ENCODE measurements at places on chromosomes 7 and 10. TPM values are rescaled to one million over a fixed set of nuclear protein-coding genes. Genes with fewer than 3 reads are reported as not detected.

The APBB1IP gene
- not detected for total RNA-seq

The SPOCK2 gene
- total RNA-seq, result not detected

The MAGI2 gene
- 27.2 TPM for total RNA-seq

The SPDYE2B gene
- total RNA-seq, result not detected

The CLRN3 gene
- total RNA-seq, result not detected

DNA sequence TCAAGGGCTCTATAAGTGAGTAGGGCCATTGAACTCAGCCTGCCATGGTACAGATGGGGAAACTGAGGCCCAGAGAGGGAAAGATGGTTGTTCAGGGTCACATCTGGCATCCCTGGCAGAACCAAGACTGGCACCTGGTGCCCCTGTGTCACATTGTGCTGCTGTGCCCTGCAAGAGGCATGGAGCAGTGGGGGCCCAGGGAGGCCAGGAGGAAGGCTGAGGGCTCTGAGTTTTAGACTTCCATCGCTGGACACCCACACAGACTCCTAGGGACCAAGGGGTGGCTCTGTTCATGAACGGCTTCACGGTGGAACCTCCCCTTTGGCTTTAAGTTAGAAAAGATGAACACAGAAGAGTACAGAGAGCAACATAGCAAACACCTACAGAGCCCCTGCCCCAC is 66.7 kb upstream of the AQP1 start:
- H3K27me3 ChIP-seq, result no peaks in the 10 kb centered on the region
- no peak for DNase-seq
- H3K36me3 ChIP-seq, result no peaks in the 10 kb centered on the region
- H3K4me1 ChIP-seq, result peaks cover 5% of the 10 kb centered on the region
- no peak overlapping the region for H3K27ac ChIP-seq

GRCh38 chr7:35676211-35676610 is 18.7 kb downstream of the HERPUD2 start:
- H3K36me3 ChIP-seq, result no peaks in the 10 kb centered on the region
- no peak overlapping the region for H3K27ac ChIP-seq
- no peak for DNase-seq

DNA sequence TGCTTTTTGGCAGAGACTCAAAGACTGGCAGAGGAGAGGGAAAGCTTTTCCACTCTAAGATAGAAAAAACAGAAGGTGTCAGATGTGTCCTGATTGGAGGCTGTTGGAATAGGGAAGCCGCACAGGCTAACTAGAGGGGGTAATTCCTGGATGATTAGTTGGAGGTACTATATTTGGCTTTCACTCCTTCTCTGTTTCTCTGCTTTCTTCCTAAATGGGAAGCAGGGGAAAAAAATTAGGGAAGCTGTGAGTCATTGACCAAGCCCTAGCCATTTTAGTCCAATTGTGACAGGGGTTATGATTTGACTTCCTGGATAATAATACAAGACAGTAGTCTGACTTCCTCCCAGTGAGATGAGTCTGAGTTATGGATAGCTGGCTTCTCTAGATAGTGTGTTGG is 475.2 kb upstream of the CELF2 start:
- peaks cover 4% of the 10 kb centered on the region for H3K4me1 ChIP-seq
- no peak overlapping the region for H3K4me3 ChIP-seq
- peak; percentile 15 for DNase-seq

GRCh38 chr10:77165445-77166208 is 472.0 kb downstream of the KCNMA1 start:
- peaks cover 15% of the 10 kb centered on the region for H3K4me1 ChIP-seq
- DNase-seq, result peak; percentile 71
- no peaks in the 10 kb centered on the region for H3K36me3 ChIP-seq
- H3K4me3 ChIP-seq, result no peak overlapping the region
- H3K27me3 ChIP-seq, result no peaks in the 10 kb centered on the region
- no peak overlapping the region for H3K27ac ChIP-seq

GRCh38 chr7:79084423-79084822 is 369.0 kb downstream of the MAGI2 start:
- no peaks in the 10 kb centered on the region for H3K36me3 ChIP-seq
- DNase-seq, result peak; percentile 33
- H3K27ac ChIP-seq, result no peak overlapping the region
- H3K27me3 ChIP-seq, result no peaks in the 10 kb centered on the region
- H3K4me3 ChIP-seq, result no peak overlapping the region

DNA sequence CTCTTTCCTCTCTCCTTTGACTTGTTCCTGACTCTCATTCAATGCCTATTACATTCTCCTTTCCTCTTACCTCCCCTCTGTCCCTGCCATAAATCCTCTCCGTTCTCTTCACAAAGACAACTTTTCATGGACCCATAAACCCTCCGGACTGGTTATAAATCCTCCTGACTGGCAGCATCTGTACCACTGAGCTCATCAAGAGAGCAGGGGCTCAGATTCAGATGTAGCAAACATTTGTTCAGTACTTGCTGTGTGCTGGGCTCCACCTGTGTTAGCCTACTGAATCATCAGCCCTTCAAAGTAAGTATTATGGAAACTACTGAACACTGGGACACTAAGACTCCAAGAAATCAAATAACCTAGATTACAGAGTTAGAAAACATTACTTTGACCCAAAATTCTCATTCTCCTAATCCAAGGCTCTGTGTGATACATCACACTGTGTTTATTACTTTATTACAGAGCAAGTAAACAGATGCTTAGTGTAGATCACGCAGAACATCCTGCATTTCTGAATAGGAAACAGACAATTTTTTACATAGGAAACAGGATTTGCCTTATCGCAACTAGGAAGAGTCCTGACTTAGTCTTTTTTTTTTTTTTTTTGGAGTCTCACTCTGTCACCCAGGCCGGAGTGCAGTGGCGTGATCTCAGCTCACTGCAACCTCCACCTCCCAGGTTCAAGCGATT is 108.6 kb upstream of the PDE1C start:
- no peak overlapping the region for H3K27ac ChIP-seq
- H3K4me3 ChIP-seq, result no peak overlapping the region
- H3K27me3 ChIP-seq, result no peaks in the 10 kb centered on the region
- no peak for DNase-seq
- H3K36me3 ChIP-seq, result no peaks in the 10 kb centered on the region

DNA sequence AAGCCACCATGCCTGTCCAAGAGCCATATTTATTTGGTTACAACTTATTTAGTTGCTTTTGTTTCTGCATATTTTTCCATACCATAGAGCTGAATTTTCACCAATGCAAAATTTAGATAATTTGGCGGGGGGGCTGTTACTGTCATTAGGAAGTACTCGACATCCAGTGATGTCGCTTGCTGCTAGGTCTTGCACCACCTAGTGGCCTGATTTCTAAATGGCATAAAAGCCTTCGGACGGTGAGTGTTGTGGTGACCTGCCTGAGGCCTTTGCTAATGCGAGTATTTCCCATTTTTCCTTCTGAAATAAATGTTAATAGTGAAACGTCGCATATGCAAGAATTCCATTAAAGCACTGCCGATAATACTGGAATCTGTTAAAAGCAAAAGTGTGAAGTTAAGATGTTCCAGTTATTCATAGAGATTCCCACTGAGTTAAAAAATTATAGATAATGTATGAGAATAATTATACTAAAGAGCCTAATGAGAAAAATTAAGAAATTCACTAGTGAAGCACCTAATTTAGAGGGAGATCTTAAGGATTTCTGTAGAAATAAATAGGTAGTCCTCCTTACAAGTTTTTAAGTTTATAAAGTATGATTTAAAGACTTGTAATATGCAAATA is 86.1 kb upstream of the DNAJB6 start:
- H3K4me3 ChIP-seq, result no peak overlapping the region
- H3K4me1 ChIP-seq, result no peaks in the 10 kb centered on the region
- H3K36me3 ChIP-seq, result peaks cover 28% of the 10 kb centered on the region
- H3K27ac ChIP-seq, result no peak overlapping the region
- H3K27me3 ChIP-seq, result no peaks in the 10 kb centered on the region

GRCh38 chr7:42674541-42674940 is 237.3 kb downstream of the C7orf25 start:
- H3K36me3 ChIP-seq, result no peaks in the 10 kb centered on the region
- no peak overlapping the region for H3K27ac ChIP-seq
- no peaks in the 10 kb centered on the region for H3K4me1 ChIP-seq

DNA sequence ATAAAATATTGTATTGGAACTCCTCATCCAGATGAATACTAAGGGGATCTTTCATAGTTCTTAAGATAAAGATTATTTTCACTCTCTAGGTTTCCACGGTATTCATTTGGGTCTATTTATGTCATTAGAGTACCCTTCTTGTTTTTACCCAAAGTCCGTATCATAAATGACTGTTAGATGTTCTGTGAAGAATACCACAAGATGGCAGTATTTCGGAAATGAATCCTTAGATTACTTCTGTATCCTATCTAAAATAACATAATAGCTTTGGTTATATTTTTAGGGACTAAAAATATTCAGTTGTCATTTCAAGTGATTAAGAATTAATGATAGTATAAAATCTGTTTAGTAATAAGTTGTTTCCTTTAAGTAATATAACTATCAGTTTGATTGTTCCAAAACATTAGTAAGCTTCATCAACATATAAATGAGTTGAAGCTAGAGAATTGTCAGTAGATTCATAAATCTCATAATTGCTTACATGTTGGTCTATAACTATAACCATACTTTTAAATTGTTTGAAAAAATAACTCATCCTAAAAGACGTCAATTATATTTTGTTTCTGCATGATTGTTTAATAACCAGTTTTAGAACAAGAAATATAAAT is 337.5 kb upstream of the KCND2 start:
- peak; percentile 62 for DNase-seq
- H3K27me3 ChIP-seq, result no peaks in the 10 kb centered on the region
- no peak overlapping the region for H3K27ac ChIP-seq
- H3K36me3 ChIP-seq, result no peaks in the 10 kb centered on the region

- no peak for DNase-seq
- H3K27me3 ChIP-seq, result no peaks in the 10 kb centered on the region
- no peak overlapping the region for H3K27ac ChIP-seq
- H3K4me3 ChIP-seq, result no peak overlapping the region
- no peaks in the 10 kb centered on the region for H3K36me3 ChIP-seq
These were observed 91.1 kb downstream of the SORCS3 start for GRCh38 chr10:104732222-104732621.

GRCh38 chr7:16091701-16092310 is 329.5 kb downstream of the CRPPA start:
- no peaks in the 10 kb centered on the region for H3K36me3 ChIP-seq
- no peak for DNase-seq
- H3K27ac ChIP-seq, result no peak overlapping the region
- no peak overlapping the region for H3K4me3 ChIP-seq
- H3K27me3 ChIP-seq, result no peaks in the 10 kb centered on the region

DNA sequence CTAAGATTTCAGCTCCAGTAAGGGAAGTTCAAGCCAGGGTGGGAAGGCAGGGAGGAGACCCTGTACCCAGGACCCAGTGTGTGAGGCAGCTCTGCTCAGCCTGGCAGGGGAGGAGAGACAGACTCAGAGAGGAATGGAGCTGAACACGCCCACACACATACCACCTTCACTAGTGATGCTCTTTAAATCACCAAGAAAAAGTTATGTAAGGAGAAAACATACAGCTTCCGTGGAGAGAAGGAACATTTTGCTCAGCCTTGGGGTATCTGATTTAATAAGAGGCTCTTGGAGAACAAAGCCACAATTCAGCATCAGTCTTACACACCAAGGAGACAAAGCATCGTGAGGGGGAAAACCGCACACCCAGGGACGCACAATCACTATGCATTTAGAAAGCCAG is 62.9 kb downstream of the PRKAG2 start:
- no peak overlapping the region for H3K27ac ChIP-seq
- no peaks in the 10 kb centered on the region for H3K36me3 ChIP-seq
- no peaks in the 10 kb centered on the region for H3K4me1 ChIP-seq
- peak; percentile 17 for DNase-seq
- no peak overlapping the region for H3K4me3 ChIP-seq
- H3K27me3 ChIP-seq, result peaks cover 70% of the 10 kb centered on the region

- H3K4me1 ChIP-seq, result no peaks in the 10 kb centered on the region
- H3K4me3 ChIP-seq, result no peak overlapping the region
- peak; percentile 51 for DNase-seq
- H3K27ac ChIP-seq, result no peak overlapping the region
These were observed 84.3 kb upstream of the PHF14 start for GRCh38 chr7:10889266-10889898.

DNA sequence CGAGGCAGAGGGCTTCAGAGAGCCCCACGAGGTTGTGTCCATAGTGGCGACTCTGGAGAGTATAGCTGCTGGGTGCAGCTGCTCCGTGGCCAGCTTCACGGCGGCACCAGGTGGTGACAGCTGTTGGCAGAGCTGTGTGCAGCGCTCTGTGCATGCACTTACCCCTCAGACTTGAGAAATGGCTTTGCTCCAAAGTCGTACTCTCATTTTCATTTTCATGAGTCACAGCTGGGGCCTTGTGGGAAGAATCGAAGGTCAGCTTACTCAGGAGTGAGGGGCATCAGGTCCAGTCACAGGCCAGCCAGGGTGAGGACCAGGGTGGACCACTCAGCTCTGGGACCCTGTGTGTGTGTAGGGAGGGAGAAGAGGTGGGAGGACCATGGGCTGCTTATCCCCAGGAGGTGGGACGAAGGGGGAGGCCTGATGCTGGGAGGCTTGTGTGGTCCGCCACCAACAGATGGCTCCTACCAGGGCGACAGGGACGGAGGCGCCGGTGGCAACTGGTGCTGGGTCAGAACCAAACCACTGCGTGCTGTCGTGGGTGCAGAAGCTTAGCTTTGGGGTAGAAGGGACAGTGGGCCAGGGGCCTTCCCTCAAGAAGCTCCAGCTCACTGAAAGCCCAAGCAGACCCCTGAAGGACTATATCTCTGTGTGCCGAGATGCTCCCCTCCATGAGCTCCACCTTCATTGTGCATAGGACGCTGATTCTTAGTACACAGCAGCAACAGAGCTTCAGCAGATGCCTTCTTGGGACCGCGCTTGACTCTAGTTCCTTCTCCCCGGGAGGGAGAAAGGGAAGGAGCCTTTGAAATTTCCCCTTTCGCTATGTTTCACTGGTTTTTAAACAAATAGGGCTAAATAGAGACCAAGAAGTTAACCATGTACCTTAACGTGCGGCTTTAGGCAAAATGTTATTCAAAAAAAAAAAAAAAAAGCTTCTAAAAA is 225.0 kb downstream of the CELF2 start:
- peak overlapping the region; percentile 32 for H3K27ac ChIP-seq
- H3K4me1 ChIP-seq, result peaks cover 5% of the 10 kb centered on the region
- no peaks in the 10 kb centered on the region for H3K27me3 ChIP-seq
- no peaks in the 10 kb centered on the region for H3K36me3 ChIP-seq

DNA sequence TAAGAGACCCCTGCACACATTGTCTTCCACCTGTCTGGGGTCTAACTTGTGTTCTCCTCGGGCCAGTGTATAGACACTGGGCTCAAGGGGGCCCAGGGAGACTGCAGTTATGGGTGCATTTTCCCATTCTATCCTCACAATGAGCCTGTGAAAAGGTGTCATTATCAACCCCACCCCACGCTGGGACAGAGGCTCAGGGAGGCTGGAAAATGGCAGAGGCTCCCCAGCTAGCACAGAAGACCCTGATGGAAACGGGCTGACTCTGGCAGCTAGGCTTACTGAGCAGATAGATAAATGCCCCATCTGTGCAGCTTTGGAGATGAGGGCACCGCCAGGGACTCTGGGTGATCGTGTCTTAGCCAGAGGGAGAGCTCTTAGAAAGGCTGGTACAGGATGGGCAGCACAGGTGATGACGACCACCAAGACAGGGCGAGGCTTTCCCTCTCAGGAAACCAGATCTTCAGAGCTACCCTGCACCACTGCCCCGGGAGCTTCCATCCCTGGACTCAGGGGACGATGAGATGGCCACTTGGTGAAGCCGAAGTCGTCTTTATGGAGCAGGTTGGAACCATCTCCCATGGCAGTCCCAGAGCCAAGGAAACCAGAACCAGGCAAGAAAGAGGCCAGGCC is 58.2 kb upstream of the CHST15 start:
- no peak overlapping the region for H3K4me3 ChIP-seq
- peaks cover 13% of the 10 kb centered on the region for H3K4me1 ChIP-seq
- no peak overlapping the region for H3K27ac ChIP-seq
- H3K36me3 ChIP-seq, result no peaks in the 10 kb centered on the region

- no peaks in the 10 kb centered on the region for H3K4me1 ChIP-seq
- H3K4me3 ChIP-seq, result no peak overlapping the region
- no peaks in the 10 kb centered on the region for H3K36me3 ChIP-seq
- H3K27me3 ChIP-seq, result no peaks in the 10 kb centered on the region
- no peak for DNase-seq
These were observed 166.7 kb upstream of the BET1 start for GRCh38 chr7:94170836-94171235.

All from IMR-90 (cell line).